OCI-LY7 (cell line): ENCODE measurements at places on chromosomes 7 and 10.

- no peak for DNase-seq
Measured at GRCh38 chr7:12646139-12646538, 41.3 kb upstream of the ARL4A start.

GRCh38 chr10:77430530-77430929 is 207.1 kb downstream of the KCNMA1 start:
- no peak for DNase-seq

- no peak for DNase-seq
Measured at GRCh38 chr10:129719415-129719739, 244.7 kb downstream of the EBF3 start.

- peak; percentile 94 for DNase-seq
Measured at GRCh38 chr10:18659125-18659818, at the start of gene ARL5B. Gene ARL5B (plus strand): TSS chr10:18659431. CDS start chr10:18659638, 207 bp downstream.

GRCh38 chr10:76433161-76434005 is 1002.0 kb downstream of the LRMDA start:
- DNase-seq = no peak

- DNase-seq = no peak
Measured at GRCh38 chr7:24192691-24193090, 91.3 kb upstream of the NPY start.

- DNase-seq = no peak
Measured at GRCh38 chr7:81236560-81236959, 317.7 kb upstream of the SEMA3C start.

- DNase-seq = no peak
Measured at GRCh38 chr7:2644220-2644561, 12.4 kb downstream of the TTYH3 start.

GRCh38 chr7:134645478-134645877 is 1.2 kb upstream of the BPGM start:
- DNase-seq = no peak

DNA sequence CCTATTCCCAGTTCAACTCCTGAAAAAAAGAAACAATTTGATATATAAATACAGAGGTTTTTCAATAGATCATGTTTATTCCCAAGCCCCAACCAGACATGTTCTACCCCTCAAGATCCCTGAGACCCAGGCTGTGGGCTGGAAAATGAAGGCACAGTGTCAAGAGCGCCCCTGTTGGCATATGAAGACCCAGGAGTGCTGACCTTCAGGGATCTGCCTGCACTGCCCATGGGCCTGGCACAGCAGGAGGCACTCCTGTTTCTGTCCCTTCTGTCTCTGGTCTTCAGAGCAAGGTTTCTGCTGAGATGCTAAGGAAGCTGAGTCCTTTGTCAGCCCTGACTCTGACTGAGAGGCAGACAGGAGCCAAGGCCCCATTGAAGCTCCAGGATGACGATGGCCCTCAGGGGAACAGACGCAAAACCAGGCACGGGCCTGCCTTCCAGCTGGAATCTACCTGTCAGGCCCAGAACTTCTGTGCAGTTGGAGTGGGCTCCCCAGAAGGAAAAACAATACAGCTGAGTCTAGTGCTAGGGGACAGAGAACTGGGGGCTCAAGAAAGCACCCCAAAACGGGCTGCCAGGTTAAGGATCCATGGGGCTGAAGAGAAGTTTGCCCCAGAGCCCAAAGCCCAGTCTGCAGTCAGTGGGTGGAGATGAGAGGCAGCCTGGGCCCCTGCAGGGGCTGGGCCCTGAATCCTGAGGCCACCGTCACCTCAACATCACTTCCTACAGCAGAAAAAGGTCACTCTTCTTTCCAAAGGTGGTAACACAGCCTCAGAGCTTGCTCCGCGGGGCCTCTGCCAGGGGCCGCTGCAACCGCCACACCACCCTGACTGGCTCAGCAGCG is 6.7 kb upstream of the AIFM2 start:
- no peak for DNase-seq

DNA sequence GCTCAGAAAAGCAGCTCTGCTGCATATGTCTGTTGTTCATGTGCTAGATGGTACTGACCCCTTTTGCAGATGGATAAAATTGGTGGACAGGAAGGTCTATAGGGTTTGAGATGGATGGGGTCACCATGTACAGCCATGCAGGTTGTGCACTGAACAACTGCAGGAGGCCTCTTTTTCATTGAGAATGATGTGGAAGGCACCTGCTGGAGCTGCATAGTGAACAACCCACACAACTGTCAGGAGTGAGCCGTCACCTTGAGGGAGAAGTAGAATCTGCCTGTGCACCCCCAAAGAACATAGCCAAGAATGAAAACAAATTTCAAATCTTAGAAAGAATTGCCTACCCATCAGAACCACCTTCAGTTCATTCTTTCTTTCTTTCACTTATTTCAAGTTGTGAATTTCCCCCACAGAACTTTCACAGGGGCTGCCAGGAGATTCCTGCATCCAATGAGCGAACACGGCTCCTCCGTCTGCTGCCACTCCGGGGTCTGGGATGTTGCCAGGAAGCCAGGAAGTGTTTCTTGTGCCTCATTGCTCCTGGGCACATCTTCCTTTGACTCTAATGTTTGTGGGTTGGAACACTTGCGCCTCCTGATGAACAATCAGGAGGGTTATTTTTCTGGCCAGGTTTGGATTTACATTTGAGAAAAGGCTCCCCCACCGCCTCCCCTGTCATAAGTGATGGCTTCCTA is 53.7 kb upstream of the DOCK1 start:
- no peak for DNase-seq

DNA sequence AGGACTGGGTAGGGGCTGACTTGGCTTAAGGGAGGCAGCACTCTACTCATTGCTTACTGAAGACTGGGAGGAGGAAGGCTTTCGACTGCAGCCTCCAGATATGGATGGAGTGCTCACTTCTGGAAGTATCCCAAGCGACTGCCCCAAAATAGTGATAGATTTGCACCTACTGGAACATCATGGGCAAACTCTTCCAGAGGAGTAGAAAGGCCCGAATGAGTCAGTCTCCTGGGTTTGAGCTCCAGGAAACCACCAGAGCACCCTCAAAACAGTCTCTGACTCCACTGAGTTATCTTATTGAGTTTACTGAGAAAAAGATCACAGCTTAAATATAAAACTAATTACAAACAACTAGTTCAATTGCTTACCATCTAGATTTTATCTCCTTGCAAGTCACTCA is 37.2 kb upstream of the PDLIM1 start:
- no peak for DNase-seq

- no peak for DNase-seq
Measured at GRCh38 chr7:140416560-140416959, 12.7 kb downstream of the RAB19 start.

GRCh38 chr10:6603142-6604125 is 23.4 kb upstream of the PRKCQ start:
- DNase-seq = no peak

- no peak for DNase-seq
Measured at GRCh38 chr7:151920488-151920887, 35.8 kb upstream of the GALNTL5 start.

GRCh38 chr7:75866114-75866488 is 12.7 kb upstream of the RHBDD2 start:
- DNase-seq = no peak

- DNase-seq = no peak
Measured at GRCh38 chr10:46527241-46527811, 29.1 kb downstream of the GPRIN2 start.

DNA sequence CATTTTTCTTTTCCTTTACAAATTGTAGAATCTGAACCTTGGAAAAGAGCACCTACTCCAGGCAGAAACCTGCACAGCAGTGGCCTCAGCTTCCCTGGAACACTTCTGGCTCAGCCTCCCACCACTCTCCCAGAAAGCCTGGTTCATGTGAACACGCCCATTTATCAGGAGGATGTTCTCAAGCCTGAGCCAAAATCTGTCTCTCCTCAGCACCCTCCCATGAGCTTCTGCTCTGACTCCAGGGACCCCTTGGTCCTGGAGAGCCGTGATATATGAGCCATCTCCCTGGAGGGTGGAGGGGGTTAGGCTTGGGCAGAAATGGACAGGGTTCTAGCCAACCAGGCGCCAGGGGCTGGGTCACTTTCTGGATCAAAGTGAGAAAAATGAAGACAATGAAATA is 10.1 kb downstream of the GDF2 start:
- no peak for DNase-seq

DNA sequence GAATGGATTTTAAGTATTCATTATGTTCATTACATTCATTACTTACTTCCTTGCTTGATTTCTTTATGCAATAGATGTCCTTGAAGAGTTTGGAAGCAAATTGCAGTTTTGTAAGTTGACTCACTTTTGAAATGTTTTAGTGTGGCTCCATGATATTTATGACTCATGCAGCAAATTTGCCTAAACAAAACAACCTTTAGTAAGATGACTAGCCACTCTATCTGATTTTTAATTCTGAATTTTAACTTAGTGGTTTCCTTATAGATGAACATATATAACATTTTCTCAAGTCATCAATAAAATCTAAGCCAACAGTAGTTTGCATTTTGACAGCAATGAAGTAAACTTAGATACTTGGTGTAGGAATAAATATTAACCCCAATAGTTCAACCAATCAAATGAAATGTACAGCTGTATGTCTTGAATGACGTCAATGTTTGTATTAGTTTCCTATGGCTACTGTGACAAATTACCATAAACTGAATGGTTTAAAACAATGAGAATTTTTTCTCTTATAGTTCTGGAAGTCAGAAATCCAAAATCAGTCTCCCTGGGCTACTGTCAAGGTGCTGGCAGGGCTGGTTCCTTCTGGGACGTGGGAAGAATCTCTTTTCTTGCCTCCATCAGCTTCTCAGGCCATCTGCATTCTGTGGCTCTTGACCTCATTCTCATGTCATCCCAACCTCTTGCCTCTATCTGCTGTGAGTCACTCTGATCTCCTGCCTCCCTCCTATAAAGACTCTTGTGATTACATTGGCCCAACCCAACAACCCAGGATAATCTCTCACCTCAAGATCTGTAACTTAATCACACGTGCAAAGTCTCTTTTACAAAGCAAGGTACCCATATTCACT is 73.4 kb downstream of the AHR start:
- no peak for DNase-seq

DNA sequence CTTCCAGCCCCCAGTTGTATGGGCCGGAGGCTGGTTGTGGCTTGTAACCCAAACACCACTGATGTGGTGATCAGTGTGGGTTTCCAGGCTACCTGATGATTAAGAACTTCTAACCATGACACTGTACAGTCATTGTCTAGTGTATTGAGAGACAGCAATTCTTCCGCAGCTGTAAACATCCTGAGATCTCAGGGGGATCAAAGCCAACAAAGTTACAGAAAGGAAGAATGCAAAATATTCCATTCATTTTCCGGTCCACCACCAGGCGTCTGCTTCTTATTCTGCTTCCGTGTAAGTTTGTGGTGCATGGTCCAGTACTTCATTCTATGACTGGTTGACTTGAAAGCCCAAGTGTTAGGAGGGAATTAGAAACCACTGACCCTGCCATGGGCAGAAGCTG is 10.3 kb upstream of the GLI3 start:
- DNase-seq = no peak

DNA sequence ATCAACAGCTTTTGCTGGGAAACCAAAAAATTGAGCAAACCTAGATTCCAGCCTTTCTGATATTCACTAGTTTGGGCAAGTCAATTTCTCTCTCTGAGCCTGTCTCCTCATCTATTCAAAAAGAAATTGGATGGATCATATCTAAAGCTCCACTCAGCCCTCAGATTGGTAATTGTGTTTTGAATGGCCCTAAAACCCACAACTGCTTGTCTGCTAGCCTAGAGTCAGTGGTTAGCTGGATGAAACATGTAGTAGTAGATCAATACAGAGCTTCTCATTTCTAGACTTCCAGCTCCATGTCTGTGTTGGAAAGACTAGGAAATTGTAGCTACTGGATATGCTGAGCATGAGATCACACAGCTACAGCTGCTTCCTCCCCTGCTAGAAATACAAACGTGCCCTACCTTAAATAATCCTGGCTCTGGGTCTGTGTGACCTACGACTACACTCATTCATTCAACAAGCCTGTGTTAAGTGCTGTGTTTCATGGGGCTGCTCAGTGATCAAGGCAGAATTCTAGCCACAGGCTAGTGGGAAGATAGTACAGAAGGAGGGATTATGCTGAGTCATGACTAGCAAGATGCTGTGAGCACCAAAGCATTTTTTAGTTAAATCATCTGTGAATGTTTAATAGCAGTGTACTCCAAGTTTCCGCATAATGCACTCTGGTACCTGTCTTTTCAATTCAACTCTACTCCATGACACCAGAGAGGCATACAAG is 15.7 kb downstream of the DNTT start:
- no peak for DNase-seq

DNA sequence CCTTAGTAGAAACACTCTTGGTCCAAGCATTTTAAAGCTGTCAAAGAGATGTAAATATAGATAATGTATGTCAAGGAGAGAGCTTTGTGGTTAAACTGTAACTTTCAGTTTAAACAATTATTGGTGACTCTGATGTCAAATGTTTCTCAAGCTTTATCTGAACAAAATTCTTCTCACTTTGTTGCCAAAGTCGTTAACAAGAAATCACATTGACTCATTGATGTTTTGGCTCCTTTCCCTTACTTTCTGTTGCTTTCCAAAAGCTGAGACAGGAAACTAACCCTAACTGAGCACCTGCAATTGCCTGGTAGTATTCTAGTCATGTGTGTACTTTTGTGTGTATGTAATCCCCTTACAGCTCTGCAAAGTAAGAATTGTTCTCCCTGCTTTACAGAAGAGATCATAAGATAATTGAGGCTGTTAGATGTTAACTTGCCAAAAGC is 108.5 kb downstream of the CFTR start:
- no peak for DNase-seq

DNA sequence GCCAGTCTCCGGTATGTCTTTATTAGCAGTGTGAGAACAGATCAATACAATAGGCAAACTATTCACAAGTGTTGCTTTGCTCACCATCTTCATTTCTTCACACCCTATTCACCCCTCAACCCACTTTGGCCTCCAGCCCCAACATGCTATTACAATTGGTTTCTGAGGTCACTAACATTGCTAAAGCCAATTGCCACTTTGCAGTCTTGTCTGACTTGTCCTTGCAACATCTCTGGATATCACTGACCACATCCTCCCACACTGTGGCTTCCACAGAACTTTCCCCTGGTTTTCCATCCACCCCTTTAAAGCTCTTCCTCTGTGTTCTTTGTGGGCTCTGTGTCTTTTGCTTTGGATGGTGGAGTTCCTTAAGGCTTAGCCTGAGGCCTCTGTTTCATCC is 5.2 kb upstream of the APBB1IP start:
- DNase-seq = no peak
